Motor neuron (in vitro differentiated cells): ENCODE measurements at places on chromosomes 1 and 21. TPM values are rescaled to one million over a fixed set of nuclear protein-coding genes. Genes with fewer than 3 reads are reported as not detected.

DNA sequence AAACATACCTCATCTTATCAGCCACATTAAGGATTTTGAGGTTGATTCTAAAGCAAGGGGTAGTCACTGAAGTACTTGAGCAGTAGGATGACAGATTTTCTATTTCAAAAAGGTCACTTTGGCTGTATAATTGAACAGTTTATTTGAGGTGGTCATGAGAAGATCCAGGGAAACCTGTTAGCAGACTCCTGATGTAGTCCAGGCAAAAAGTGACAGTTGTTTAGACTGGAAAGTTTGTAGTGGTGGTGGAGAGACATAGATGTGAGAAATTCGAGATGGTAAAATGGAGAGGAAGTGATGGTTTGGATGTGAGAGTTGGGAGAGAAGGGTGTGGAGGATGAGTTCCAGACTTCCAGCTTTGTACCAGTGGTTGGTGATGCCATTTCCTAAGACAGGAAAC lies 7.5 kb downstream of the FAM163A start:
- ATAC-seq, result no peak

GRCh38 chr1:244419024-244419423 lies 32.7 kb downstream of the ADSS2 start:
- ATAC-seq, result peak; percentile 93

- ATAC-seq, result peak; percentile 81
These were observed at the start of gene ADAMTSL4 for GRCh38 chr1:150548632-150549495. ADAMTSL4 (plus strand) TSS chr1:150549408; CDS start chr1:150552289, 2,881 bp downstream.

DNA sequence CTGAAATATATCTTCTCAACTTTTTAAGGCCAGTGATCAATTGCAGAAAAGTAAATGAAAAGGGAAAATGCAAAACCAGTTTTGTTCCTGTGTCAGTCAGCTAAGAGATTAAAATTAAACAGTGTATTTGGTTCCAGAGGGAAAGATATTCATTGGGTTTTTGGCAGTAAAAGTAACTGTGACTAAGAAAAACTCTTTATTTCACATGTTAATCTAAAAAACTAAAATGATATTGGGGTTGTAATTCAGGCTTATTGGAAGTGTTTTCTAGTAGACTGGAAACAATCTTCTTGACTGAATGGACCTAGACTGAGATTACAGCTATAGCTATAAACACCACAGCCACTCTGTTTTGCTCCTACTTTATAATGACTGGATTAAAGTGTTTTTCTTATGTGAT lies 413.9 kb downstream of the ADGRL2 start:
- ATAC-seq, result no peak

DNA sequence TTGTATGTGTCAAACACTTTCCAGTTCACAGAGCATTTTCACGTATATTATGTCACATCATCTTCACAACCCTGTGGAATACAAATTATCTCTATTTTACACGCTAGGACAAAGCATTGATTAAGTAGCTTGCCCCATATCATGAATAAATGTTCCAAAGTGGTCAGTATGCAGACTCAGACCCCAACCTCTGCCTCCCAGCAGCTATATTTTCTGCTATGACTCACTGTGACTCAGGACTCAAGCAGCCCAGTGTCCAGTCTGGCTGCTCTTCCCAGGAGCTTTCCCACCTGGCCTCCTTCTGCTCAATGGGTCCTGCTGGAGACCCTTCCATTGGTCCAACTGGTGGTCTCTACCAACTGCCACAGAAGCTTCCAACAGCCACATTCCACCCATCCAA lies 56.0 kb upstream of the RAP1A start:
- peak; percentile 72 for ATAC-seq

DNA sequence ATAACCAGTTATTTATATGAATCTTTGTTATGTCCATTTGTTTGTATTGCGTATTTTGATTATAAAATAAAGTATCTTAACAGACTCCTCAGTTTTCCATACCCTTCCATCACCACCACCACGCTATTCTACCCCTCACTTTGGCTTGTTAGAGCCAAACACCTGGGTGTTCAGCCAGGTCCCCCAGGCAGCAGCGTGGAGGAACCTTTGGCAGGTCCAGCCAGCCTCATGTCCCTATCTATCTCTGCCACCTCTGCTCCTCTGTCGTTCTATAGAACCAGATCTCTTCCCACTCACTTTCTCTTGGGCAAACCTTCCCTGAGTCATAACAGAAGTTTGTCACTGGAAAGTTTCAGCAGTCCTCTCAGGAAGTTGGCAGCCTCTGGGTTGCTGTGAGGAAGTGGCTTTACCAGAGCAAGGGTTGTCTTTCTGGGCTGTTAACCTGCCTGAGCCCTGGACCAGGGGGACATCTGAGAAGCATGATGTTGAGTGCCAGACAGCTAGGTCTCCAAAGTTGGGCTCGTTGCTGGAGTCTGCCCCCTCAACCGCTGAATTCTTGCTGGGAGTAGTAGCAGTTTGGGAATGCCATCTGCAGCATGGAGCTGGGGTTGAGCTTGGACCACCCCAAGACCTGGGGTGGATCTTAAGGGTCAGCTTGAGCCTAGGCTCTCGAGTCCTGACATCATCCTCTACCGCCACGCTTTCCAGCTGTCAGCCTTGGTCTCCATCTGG lies 996 bp upstream of the SH3BGRL3 start:
- ATAC-seq, result no peak

GRCh38 chr1:189654906-189655305 lies 822.8 kb downstream of the BRINP3 start:
- no peak for ATAC-seq

- no peak for ATAC-seq
These were observed 54.6 kb downstream of the MATN1 start for GRCh38 chr1:30668546-30669327.

- no peak for ATAC-seq
These were observed 52.1 kb upstream of the ERRFI1 start for GRCh38 chr1:8078176-8078671.

- peak; percentile 94 for ATAC-seq
These were observed 82.1 kb downstream of the TTC3 start for GRCh38 chr21:37155186-37155585.

Gene FAM72A
- total RNA-seq, result 5.0 and 9.5 TPM in 2 replicates

Gene DNALI1
- total RNA-seq, result 31.0 and 32.8 TPM in 2 replicates

Gene TMEM81
- total RNA-seq, result 4.7 and 6.7 TPM in 2 replicates

Gene CYP4A22
- total RNA-seq, result 1.6 and 2.4 TPM in 2 replicates

Gene CYP4X1
- 1.8 and 2.3 TPM in 2 replicates for total RNA-seq
